Purkinje cell (primary cell): ENCODE measurements at places on chromosomes 4 and X. TPM values are rescaled to one million over a fixed set of nuclear protein-coding genes. Genes with fewer than 3 reads are reported as not detected.

Gene MAGEA2
- not detected in 2 replicates for polyA plus RNA-seq

Gene ARR3
- polyA plus RNA-seq, result 0.39 TPM in 1 of 2 replicates, not detected in the other

Gene STATH
- not detected in 2 replicates for polyA plus RNA-seq

Gene H2BW2
- not detected in 2 replicates for polyA plus RNA-seq

Gene GYPB
- polyA plus RNA-seq, result 2.5 and 3.5 TPM in 2 replicates
